H1 (cell line): ENCODE measurements at places on chromosomes 2 and 18.

DNA sequence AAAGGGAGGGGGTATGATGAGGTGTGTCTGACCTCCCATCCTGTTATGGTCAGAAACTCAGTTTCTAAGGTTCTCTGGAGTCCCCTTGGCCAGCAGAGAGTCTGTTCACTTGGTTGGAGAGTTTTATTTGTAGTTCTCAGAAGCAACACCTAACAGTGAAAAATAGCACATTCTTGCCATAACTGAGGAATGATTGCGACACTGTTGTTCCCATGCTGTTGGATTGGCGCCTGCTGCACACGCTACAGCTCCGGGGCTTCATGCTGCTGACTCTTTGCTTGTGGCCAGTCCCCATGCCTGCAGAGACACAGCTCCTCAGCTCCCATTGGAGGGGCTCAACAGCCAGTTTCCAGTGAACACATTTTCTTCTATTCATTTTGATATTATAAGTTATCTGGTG is 42.1 kb downstream of the TPGS2 start:
- peaks cover 2% of the 10 kb centered on the region; the same call in 1 of the 2 replicates for H3K36me3 ChIP-seq
- no peak for DNase-seq
- no peaks in the 10 kb centered on the region for H3K27me3 ChIP-seq
- no peak overlapping the region for H3K4me3 ChIP-seq

DNA sequence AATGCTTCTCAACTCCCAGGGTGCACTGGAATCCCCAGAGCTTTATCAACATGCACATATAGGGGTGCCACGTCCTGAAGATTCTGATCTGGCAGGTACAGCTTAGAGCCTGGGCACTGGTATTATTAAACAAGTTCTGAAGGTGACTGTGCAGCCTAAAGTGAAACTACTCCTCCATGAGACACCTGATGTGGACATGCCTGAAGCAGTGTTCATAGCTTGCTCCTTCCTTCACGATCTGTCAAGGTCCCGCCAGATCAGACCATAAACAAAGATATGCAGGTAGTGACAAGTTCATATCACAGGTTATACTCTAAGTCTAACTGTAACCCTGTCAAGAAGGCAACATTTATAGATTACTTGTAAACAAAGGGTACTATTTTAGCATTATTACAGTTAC is 65.3 kb upstream of the DNER start:
- H3K27ac ChIP-seq: no peak overlapping the region
- no peaks in the 10 kb centered on the region for H3K27me3 ChIP-seq
- no peak overlapping the region for H3K4me3 ChIP-seq

DNA sequence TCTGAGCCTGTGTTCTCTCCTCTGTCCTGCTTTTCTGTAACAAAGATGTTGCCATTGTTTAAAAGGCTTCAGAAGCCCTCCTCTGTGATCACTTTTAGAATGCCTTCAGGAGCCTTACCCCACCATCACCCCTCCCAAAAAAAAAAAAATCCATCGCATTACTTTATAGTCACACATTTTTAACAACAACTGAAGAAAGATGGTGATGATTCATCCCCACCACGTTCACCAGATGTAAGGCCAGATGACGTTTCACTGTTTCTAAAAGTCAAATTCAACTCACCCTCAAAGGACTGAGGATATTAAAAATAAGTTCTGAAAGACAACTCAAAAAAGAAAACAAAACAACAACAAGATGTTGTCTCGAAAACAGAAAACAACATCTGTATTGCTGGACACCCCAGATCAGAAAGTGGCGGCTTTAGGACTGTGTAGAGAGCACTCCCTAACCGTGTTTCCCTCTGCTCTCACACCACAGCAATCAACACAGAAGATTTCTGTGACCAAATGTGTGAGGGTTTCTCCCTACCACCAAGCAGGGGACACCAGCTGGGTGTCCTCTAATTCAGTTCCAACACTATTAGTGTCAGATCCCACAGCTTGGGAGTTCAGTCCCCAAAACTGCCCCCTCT is 61.9 kb upstream of the CREB1 start:
- no peak for DNase-seq
- peaks cover under 1% of the 10 kb centered on the region; the same call in 1 of the 2 replicates for H3K4me1 ChIP-seq
- H3K27me3 ChIP-seq: no peaks in the 10 kb centered on the region
- no peaks in the 10 kb centered on the region for H3K36me3 ChIP-seq

DNA sequence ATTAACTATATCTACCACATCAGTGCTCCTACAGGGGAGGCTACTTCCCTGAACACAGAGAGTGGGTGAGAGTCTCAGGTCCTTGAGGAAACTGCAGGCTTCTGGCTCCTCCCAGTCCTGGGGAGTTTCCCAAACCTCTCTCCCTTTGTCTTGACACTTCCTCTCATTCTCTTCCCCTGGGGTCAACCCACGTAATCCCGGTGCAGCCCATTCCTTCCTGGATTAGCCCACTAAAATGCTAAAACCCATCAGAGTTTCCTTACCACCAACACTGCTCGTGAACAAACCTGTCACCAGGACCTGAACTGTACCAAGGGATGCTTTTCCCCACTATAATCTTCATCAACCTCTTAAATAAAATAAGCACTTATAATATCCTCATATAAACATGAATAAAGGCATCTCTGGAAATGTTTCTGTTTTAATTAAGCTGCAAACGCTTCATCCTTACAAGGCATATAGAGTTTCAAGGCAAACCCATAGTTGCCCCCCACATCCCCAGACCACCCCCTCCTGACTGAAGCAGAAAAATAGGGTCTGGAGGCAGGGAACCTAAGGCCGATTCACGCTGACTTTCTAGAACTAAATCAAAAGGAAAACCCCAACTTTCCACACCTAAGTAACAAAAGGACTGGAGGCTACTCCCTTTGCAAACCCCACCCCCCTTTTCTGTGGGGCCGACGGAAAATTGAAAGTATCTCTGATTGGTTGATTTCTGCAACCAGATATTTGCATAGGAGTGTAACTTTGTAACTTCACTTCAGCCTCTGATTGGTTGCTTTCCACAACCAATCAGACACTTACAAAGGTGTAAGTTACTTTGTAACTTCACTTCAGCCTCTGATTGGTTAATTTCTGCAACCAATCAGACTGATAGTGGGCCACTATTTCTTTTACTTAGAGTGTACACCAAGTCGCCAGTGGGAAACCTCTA is 19.0 kb downstream of the TMSB10 start:
- H3K27me3 ChIP-seq: no peaks in the 10 kb centered on the region
- DNase-seq: no peak
- H3K4me3 ChIP-seq: no peak overlapping the region
- no peaks in the 10 kb centered on the region for H3K36me3 ChIP-seq

DNA sequence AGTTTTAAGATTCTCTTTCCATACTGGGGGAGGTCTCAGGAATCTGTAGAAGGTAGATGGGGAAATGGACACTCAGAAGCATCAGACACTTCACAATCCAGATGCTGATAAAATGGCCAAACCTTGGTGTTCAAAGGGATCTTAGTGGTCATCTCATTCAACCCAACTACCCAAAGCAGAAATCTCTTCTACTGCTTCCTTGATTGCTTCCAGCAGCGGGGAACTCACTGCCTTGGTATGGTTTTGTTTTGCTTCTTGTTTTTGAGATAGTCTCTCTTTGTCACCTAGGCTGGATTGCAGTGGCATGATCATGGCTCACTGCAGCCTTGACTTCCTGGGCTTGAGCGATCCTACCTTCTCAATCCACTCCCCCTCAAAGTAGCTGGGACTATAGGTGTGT is 39.3 kb upstream of the PTMA start:
- H3K4me3 ChIP-seq: no peak overlapping the region
- no peaks in the 10 kb centered on the region for H3K27me3 ChIP-seq
- DNase-seq: no peak
- no peaks in the 10 kb centered on the region for H3K36me3 ChIP-seq
- no peaks in the 10 kb centered on the region for H3K4me1 ChIP-seq
- no peak overlapping the region for H3K27ac ChIP-seq

DNA sequence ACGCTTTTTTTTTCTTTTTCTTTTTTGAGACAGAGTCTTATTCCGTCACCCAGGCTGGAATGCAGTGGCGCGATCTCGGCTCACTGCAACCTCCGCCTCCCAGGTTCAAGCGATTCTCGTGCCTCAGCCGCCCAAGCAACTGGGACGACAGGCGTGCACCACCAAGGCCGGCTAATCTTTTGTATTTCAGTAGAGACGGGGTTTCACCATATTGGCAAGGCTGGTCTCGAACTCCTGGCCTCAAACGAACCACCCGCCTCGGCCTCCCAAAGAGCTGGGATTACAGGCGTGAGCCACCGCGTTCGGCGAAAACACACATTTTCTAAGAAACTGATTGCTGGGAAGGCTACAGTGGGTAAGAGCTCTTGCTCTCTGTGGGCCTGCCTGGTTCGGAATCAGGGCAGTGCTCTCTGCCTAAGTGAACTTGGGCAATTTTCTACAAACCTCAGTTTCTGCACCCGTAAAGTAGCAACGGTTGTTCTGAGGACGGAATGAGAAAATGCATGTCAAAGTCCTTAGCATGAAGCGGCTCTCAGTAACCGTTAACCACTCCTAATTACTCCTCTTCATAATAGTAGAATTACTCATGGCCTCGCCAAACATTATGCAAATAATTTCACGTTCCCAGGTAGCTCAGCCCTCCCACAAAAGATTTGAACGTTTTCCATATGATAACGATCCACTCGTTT is 1.0 kb upstream of the PMAIP1 start:
- peak overlapping the region; percentile 38 for H3K27ac ChIP-seq
- H3K4me1 ChIP-seq: peaks cover 19% of the 10 kb centered on the region
- H3K4me3 ChIP-seq: peak overlapping the region; percentile 68

DNA sequence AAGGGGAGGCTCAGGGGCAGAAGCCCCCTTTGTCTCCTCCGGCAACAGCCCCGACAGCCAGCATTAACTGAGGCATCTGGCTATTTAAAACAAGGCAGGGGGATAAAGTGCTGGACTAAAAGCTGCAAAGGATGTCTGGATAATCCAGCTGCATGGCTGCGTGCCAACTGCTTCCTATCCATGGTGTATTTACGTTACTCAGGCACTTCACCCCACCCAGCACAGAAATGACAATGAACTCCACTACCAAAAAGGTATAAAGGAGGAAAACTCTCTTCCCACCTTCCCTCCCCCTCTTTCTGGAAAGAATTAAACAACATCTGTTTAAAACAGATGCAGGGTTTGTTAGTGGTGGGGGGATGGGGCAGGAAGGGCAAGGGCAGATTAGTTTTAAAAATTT is 82.5 kb downstream of the SPRED2 start:
- no peaks in the 10 kb centered on the region for H3K27me3 ChIP-seq
- H3K36me3 ChIP-seq: no peaks in the 10 kb centered on the region
- H3K27ac ChIP-seq: no peak overlapping the region

- no peak overlapping the region for H3K4me3 ChIP-seq
- H3K36me3 ChIP-seq: no peaks in the 10 kb centered on the region
- no peaks in the 10 kb centered on the region for H3K27me3 ChIP-seq
- no peak overlapping the region for H3K27ac ChIP-seq
- no peak for DNase-seq
- H3K4me1 ChIP-seq: 0 out of 2 replicates have a peak, but pooled peaks cover 2% of the 10 kb centered on the region
Measured at GRCh38 chr18:23668731-23669130, 6.0 kb upstream of the ANKRD29 start.

GRCh38 chr2:162965191-162965590 is 126.6 kb upstream of the KCNH7 start:
- H3K27me3 ChIP-seq: no peaks in the 10 kb centered on the region
- DNase-seq: no peak
- no peak overlapping the region for H3K27ac ChIP-seq
- H3K4me3 ChIP-seq: no peak overlapping the region
- H3K36me3 ChIP-seq: no peaks in the 10 kb centered on the region

- no peak overlapping the region for H3K27ac ChIP-seq
- H3K27me3 ChIP-seq: peaks cover 1% of the 10 kb centered on the region
- DNase-seq: no peak
- H3K4me3 ChIP-seq: no peak overlapping the region
- no peaks in the 10 kb centered on the region for H3K36me3 ChIP-seq
- H3K4me1 ChIP-seq: no peaks in the 10 kb centered on the region
Measured at GRCh38 chr2:217636991-217637561, 365.7 kb downstream of the TNS1 start.

DNA sequence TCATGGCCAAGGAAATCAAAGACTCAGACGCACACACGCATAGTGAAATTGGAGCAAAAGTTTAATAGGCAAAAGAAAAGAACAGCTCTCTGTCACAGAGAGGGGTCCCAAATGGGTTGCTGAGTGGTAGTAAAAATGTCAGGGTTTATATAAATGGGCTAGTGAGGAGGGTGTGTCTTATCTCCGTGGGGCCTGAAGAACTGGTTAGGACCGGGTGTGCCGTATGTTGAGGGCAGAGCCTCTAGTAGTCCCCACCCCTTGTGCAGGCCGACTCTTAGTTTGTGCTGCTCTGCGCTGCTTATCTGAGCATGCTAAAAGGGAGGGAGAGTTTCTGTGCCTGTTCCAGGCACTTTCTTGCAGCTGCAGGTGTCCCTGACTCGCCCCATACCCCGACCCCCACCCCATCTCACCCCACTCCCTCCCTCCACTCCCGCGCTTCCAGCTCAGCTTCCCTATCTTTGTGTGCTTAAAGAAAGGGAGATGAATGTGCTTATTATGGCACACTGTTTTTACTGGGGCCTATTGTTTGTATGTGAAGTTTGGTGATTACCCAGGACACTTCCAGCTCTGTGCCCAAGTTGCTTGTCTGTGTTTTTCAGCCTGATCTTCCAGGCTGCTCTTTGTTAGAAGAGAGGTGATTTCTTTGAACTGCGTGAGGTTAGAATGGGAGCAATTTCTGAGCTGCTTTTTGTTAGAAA is 167.4 kb downstream of the SPAG16 start:
- no peaks in the 10 kb centered on the region for H3K4me1 ChIP-seq
- H3K27ac ChIP-seq: no peak overlapping the region
- H3K27me3 ChIP-seq: no peaks in the 10 kb centered on the region
- DNase-seq: no peak

DNA sequence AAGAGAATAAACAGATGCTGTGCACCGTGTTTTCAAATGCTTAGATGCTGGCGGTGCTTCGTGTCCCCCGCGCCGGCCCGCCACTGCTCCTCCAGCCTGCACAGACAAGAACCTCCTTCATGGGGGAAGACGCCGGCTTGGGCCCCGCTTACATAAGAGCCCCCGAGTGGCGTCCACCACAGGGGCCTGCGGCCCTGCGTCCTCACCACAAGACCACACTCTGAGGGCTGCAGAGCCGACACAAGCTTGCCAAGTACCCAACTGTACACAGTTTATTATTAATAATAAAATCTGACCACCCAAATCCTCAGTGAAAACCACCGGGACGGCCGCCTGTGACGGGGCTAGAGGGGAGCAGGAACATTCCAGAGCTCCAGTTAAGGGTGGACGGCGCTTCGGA is 232.2 kb downstream of the HDAC4 start:
- no peaks in the 10 kb centered on the region for H3K36me3 ChIP-seq
- no peaks in the 10 kb centered on the region for H3K4me1 ChIP-seq
- no peak overlapping the region for H3K27ac ChIP-seq
- DNase-seq: no peak
- no peaks in the 10 kb centered on the region for H3K27me3 ChIP-seq
- H3K4me3 ChIP-seq: no peak overlapping the region

DNA sequence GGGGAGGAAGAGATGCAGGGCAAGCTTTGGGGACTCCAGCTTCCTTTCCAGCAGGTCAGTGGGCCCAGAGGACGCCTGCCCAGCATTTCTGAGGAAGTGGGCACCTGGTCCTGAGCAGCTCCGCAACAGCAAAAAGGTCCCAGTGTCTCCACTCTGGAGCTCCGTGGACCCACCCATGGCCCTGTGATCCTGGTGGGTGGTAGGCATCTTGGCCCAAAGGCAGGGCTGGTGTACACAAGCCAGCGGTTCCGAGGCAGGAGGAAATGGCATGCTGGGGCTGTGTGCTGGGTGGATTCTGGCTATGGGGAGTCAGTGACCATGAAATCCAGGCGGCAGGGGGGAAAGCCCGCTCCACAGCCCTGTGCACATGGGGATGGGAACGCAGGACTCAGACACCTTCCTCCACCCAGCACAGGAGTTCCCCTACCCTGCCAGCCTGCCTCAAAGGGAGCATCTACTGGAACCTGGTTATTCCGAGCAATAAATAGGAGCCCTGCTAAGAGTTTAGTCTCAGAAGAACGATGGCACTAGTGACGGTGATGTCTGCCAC is 206.0 kb downstream of the GLI2 start:
- H3K27ac ChIP-seq: no peak overlapping the region
- no peaks in the 10 kb centered on the region for H3K27me3 ChIP-seq
- H3K4me3 ChIP-seq: no peak overlapping the region
- H3K4me1 ChIP-seq: no peaks in the 10 kb centered on the region
